Breast epithelium (tissue), 4 donors: ENCODE measurements at places on chromosomes 13 and 19. TPM values are rescaled to one million over a fixed set of nuclear protein-coding genes. Genes with fewer than 3 reads are reported as not detected.

CTXN1 gene
- total RNA-seq, result 9.5 TPM

F2RL3 gene
- 0.32 TPM for total RNA-seq

DNA sequence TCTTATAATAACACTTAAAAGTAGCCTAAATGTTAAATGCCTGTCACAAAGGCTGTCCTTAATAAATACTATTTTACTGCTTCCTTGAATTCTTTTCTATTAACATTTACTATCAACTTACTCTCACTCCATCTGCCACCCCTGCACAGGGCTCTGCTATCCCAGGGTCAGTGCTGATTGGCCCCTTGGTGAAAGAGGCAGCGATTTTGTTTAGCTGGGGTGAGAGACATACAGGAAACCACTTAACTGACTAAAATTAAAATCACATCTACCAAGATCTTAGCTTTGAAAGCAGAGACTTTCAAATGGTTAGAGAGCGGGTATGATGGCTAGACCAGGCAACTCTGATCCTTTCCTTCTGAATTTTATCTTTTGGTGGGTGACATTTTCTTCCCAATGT lies 149.9 kb upstream of the HTR2A start:
- H3K27ac ChIP-seq, result no peak overlapping the region
- no peaks in the 10 kb centered on the region for H3K36me3 ChIP-seq
- H3K27me3 ChIP-seq, result no peaks in the 10 kb centered on the region
- H3K4me3 ChIP-seq, result no peak overlapping the region
- DNase-seq, result no peak

SHANK1 gene
- total RNA-seq, result not detected

- no peak overlapping the region for H3K27ac ChIP-seq
- no peaks in the 10 kb centered on the region for H3K36me3 ChIP-seq
- no peaks in the 10 kb centered on the region for H3K4me1 ChIP-seq
- no peaks in the 10 kb centered on the region for H3K27me3 ChIP-seq
These were observed 12.7 kb downstream of the LSM14A start for GRCh38 chr19:34184880-34185491.

TEKTIP1 gene
- total RNA-seq, result not detected

DNA sequence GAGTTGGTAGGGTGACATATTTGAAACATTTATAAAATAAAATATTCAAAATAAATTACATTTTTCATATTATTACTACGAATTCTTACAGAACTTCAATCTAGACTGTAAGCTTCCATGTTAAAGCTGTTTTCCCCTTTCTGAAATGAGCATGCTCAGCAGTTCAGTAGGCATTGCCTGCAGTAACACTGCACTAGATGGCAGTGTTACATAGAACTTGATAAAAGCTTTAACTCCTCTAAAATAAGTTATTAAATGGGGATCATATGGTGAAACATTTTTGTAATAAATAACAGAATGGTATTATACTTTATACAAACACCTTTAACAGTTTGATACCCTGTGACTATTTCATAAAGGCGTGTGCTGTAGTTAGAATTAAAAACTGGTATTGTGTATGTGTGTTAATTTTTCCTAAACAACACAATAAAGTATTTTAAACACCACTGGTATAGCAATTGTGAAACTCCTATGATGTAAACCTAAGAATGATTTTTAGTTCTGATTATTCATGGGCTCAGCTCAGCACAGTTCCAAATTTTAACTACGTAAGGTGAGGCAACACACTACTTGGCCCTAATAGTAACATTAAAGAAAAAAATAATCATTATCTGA lies 11.6 kb upstream of the GPR18 start:
- H3K27me3 ChIP-seq, result no peaks in the 10 kb centered on the region
- no peak overlapping the region for H3K4me3 ChIP-seq
- no peaks in the 10 kb centered on the region for H3K4me1 ChIP-seq
- DNase-seq, result no peak
- no peak overlapping the region for H3K27ac ChIP-seq
- H3K36me3 ChIP-seq, result no peaks in the 10 kb centered on the region

DNA sequence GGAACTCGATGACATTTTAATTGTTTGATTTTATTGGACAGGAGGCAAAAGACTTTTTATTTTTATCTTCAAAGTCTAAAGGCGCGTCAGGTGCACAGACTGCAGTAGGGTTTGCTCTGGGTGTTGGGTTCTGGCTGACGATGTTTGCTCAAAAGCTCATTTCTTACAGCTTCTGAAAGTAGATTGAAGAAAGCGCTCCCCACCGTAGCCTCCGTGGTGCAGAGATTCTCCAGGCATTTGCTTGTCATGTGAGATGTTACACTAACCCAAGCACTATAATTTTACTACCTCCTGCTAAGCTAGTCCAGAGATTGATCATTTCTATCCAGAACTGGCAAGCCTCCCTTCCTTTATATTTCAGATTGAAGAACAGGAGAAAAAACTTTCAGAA lies 14.5 kb upstream of the ATP11A start:
- no peak overlapping the region for H3K4me3 ChIP-seq
- H3K27me3 ChIP-seq, result no peaks in the 10 kb centered on the region
- no peaks in the 10 kb centered on the region for H3K4me1 ChIP-seq
- H3K27ac ChIP-seq, result no peak overlapping the region

WDR88 gene
- total RNA-seq, result not detected

DNA sequence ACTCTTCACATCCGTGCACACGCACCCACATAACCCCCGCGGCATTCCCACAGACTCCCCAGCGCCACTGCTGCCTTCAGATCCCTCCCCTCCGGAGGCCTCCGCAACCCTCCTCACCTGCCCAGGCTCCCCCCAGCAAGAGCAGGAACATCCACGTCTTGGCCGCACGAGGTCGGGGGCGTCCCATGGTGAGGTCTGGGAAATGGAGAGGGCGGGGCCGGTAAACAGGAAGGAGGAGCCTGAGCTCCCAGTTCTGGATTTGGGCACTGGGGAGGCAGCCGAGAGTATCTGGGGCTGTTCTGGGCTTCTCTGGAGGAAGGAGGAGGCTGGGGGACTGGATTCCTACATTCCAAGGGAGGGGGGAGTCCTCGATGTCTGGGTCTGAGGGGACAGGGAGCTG lies 423 bp downstream of the KLK8 start:
- H3K27me3 ChIP-seq, result peaks cover 12% of the 10 kb centered on the region
- H3K27ac ChIP-seq, result peak overlapping the region; percentile 71
- H3K36me3 ChIP-seq, result no peaks in the 10 kb centered on the region
- peak overlapping the region; percentile 63 for H3K4me3 ChIP-seq
- peak; percentile 70 for DNase-seq

- H3K4me3 ChIP-seq, result no peak overlapping the region
- H3K27ac ChIP-seq, result peak overlapping the region; percentile 38
- H3K27me3 ChIP-seq, result no peaks in the 10 kb centered on the region
- no peak for DNase-seq
- no peaks in the 10 kb centered on the region for H3K36me3 ChIP-seq
These were observed 7.2 kb downstream of the RNASEH2B start for GRCh38 chr13:50916701-50917184.

DNA sequence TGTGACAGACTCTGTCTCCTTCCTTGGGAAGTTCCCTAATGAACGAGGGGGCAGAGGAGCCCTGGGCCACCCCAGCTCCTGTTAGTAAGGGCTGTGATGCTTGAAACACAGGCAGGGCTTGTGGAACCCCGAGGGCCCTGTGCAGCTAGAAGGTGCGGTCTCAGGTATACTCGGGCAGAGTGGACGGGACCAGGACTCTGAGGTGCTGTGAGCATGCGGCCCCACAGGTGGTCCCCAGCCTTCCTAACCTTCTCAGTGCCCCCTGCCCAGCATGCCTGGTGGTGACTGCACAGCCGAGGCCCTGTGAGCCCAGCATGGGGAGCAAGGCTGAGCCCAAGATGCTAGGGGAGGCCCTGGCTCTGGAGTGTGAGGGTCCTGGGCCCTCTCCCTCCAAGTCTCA lies 4.0 kb upstream of the SIGLEC8 start:
- H3K36me3 ChIP-seq, result no peaks in the 10 kb centered on the region
- H3K27me3 ChIP-seq, result no peaks in the 10 kb centered on the region
- no peak overlapping the region for H3K27ac ChIP-seq
- DNase-seq, result no peak

NEK5 gene
- total RNA-seq, result 0.16 TPM

MEIS3 gene
- total RNA-seq, result 41.6 TPM

DNA sequence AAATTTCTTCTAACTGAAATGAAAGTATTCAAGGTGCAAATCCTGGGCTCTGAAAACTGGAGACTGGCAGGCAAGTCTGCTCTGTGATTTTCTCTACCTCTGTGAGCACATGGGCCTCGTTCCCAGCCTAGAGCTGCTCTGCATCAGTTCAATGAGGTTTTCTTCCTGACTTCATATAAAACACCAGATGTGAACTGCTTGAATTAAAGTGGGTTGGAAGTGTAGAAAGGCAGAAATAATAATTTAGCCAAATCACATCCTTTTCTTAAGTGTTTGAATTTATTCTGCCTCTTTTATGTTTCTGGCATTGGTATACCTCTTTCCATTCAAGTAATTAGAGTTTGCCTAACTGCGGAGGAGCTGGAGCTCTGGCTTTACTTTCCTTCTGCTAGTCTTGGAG lies 540.8 kb downstream of the OLFM4 start:
- H3K4me3 ChIP-seq, result no peak overlapping the region
- DNase-seq, result no peak
- H3K4me1 ChIP-seq, result no peaks in the 10 kb centered on the region
- no peak overlapping the region for H3K27ac ChIP-seq

DNA sequence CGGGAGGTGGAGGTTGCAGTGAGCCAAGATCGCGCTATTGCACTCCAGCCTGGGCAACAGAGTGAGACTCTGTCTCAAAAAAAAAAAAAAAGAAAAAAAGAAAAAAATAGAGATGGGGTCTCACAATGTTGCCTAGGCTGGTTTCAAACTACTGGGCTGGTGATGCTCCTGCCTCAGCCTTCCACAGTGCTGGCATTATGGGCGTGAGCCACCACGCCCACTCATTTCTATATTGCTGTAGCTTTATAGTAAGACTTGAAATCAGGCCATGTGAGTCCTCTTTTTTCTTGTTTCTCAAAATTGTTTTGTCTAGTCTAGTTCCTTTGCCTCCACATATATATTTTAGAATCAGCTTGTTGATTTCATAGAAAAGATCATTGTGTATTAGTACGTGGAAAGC lies 18.3 kb downstream of the DNM2 start:
- H3K27ac ChIP-seq, result no peak overlapping the region
- H3K4me1 ChIP-seq, result no peaks in the 10 kb centered on the region

TRPM4 gene
- total RNA-seq, result 24.3 TPM

DNA sequence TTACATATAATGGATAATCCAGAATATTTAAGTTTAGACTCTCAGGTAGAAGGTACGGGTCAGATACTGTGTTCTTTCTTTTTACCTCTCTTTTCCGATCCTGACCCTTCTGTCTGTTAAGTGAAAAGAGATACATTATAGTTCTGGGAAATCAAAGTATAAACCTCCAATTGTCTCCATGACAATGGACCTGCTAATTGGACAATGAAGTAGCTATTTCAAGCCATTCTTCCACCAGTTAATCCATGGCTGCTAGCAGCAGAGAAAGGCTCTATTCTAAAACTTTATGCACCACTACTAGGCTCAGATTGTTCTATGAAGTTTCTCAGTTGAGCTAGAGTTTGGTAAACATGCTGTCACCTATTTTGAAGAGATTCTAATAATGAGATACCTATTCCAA lies 8.3 kb upstream of the NBEA start:
- DNase-seq, result no peak
- no peaks in the 10 kb centered on the region for H3K4me1 ChIP-seq
- no peak overlapping the region for H3K4me3 ChIP-seq
- H3K27me3 ChIP-seq, result no peaks in the 10 kb centered on the region

DNA sequence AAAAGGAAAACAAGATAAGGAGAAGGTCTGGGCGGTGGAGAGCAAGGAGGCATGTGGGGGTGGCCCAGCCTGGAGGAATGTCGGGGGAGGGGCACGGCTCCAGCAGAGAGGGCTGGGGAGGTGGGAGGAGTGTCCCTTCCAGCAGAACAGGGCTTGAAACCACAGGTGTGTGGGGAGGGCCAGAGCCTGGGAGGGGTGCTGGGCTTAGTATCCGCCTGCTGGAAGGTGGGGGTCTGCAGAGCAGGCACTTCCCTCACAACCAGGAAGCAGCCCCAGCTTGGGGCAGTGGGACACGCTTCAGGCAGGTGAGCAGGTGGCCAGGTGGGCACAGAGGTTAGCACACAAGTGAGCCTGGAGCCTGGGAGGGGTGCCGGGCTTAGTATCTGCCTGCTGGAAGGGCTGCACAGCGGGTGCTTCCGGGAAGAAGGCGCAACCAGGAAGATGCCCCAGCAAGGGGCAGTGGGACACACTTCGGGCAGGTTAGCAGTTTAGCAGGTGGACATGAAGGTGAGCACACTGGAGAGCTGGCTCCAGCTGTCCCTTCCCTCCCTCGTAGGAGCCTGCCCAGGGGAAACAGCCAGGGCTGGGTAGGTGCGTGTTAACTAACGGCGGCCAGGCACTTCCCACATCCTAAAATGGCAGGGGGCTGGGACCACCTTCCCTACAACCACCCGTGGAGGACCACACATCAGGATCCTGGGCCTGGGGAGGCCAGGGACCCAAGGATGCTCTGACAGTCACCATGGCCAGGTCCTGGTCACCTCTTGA lies 3.0 kb downstream of the GAS6 start:
- peaks cover 12% of the 10 kb centered on the region for H3K4me1 ChIP-seq
- no peak overlapping the region for H3K4me3 ChIP-seq
- H3K27me3 ChIP-seq, result no peaks in the 10 kb centered on the region
- H3K27ac ChIP-seq, result peak overlapping the region; percentile 26

ZSCAN5B gene
- not detected for total RNA-seq

GRCh38 chr13:20294497-20294896 lies 62.4 kb upstream of the GJB6 start:
- H3K27ac ChIP-seq, result no peak overlapping the region
- no peak overlapping the region for H3K4me3 ChIP-seq
- H3K4me1 ChIP-seq, result no peaks in the 10 kb centered on the region
- DNase-seq, result no peak

GRCh38 chr13:80134346-80134745 lies 206.6 kb downstream of the SPRY2 start:
- no peaks in the 10 kb centered on the region for H3K36me3 ChIP-seq
- H3K4me3 ChIP-seq, result no peak overlapping the region
- peak overlapping the region; percentile 81 for H3K27ac ChIP-seq
- no peaks in the 10 kb centered on the region for H3K27me3 ChIP-seq
- no peak for DNase-seq

- no peak overlapping the region for H3K4me3 ChIP-seq
- no peak overlapping the region for H3K27ac ChIP-seq
- DNase-seq, result no peak
- H3K4me1 ChIP-seq, result no peaks in the 10 kb centered on the region
These were observed 1.4 kb downstream of the TMPRSS9 start for GRCh38 chr19:2361246-2362045.

GRCh38 chr13:112972867-112973576 lies 4.0 kb downstream of the MCF2L start:
- H3K4me3 ChIP-seq, result no peak overlapping the region
- H3K27me3 ChIP-seq, result no peaks in the 10 kb centered on the region
- H3K36me3 ChIP-seq, result no peaks in the 10 kb centered on the region
- H3K27ac ChIP-seq, result no peak overlapping the region

DNA sequence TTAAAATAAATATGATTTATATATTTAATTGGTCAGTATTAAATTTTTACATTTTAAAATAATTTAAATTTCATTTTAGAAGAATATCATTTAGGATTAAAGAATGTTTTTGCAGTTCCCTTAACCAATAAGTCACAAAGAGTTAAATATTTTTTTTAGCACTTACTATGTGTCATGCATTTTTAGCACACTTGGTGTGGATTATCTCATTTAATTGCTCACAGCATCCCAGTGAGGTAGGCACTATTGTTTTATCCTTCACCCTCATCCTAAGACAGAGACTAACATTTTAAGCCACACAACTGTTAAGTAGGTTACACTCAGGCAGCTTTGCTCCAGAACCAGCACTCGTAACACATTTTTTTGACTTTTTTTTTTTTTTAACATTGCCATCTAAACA lies 78.2 kb downstream of the URI1 start:
- no peak overlapping the region for H3K4me3 ChIP-seq
- no peaks in the 10 kb centered on the region for H3K4me1 ChIP-seq
- no peaks in the 10 kb centered on the region for H3K27me3 ChIP-seq
- no peak for DNase-seq

GRCh38 chr13:74891610-74892009 lies 590.4 kb downstream of the TBC1D4 start:
- H3K4me3 ChIP-seq, result no peak overlapping the region
- no peak overlapping the region for H3K27ac ChIP-seq
- H3K36me3 ChIP-seq, result no peaks in the 10 kb centered on the region
